ENCODE measurements at places on chromosomes 7 and 10.

- no peak for DNase-seq
Measured at GRCh38 chr10:124070666-124071065, 22.7 kb downstream of the CHST15 start.

DNA sequence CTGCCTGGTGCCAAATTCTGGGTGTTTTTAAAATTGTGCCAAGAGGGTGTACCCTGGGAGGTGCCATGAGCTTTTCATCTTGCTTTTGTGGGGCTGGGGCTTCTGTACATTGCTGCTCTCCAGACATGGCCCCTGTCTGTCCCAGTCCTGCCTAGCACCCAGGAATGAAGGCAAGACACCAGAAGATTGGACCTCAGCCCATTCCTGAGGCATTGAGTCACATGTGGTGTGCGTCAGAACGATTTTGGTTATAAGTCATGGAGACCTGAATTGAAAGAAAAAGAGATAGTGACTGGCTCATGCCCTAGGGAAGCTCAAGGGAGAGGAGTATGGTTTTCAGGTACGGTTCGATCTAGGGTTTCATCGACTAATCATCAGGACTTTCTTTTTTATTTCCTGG lies 493.2 kb downstream of the TYW1 start:
- no peak for DNase-seq

DNA sequence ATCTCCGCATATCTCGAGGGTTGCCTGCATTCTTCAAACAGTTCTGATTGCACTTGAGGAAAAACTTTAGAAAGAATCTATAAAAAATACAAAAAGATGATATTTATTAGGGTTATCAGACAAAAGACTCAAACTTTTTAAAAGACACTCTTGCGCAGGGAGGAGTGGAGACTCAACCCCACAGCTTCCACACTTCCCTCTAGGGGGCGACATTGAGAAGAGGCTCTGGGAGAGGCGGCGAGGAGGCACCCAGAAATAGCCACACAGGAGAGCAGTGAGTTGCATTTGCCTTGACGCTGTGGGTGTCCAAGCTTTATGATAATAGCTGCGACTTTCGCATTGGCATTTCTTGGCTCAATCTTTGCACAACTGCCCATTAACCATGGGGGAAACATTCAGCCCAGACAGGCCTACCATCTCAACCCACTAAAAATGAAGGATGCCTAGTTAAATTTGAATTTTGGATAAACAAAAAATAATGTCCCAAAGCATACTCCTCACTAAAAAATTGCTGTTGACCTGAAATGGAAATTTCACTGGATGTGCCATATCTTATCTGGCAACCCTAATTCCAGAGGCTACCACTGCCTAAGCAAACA lies 86.2 kb downstream of the EBF3 start:
- no peak for DNase-seq

GRCh38 chr10:90437452-90437851 lies 420.4 kb downstream of the HTR7 start:
- DNase-seq = no peak

Measured in HS-27A (cell line).